ENCODE measurements at places on chromosomes 16 and 17.

DNA sequence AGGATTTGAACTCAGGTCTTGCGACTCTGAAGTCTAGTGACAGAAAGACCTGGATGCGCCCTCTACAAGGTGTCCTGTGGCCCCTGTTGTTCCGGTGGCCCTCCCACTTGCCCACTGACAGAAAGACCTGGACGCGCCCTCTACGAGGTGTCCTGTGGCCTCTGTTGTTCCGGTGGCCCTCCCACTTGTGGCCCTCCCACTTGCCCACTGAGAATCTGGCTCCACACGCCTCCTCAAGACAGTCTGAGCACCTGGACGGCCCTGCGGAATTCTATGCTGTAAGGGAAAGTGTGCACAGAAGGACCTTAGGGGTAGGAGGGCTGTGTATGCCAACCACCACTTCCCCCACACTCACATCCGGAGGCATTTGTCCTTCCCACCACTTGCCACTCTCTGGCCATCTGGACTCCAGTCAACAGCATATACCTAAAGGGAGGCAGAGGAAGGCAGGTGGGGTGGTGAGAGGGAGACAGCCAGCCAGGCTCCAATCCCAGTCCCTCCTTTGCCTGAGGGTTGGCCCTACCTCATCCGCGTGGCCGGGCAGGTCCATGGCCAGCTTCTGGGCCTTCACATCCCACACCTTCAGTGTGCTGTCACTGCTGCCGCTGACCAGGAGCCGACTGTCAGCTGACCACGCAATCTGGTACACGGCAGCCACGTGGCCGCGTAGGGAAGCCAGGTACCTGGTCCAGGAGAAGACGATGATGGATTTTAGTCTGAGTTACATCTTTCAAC is 9.1 kb downstream of the NLE1 start:
- no peak for DNase-seq

DNA sequence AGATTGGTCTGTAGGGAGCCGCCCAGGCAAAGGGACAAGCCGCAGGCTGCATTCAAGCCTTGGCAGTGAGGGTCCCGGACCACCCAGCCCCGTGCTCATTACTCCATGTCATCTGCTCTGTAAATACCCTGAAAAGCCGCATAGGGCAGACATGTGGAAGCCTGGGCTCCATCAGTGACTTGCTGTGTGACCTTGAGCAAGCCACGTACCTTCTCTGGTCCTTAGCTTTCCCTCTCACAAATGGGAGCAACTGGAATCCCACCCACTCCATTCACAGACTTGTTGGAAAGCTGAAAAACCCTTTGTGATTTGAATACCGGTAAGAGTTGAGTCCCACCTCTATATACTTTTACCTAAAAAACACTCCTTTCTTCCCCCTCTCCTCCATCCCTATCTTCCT is 11.9 kb downstream of the CAMKK1 start:
- DNase-seq: no peak

DNA sequence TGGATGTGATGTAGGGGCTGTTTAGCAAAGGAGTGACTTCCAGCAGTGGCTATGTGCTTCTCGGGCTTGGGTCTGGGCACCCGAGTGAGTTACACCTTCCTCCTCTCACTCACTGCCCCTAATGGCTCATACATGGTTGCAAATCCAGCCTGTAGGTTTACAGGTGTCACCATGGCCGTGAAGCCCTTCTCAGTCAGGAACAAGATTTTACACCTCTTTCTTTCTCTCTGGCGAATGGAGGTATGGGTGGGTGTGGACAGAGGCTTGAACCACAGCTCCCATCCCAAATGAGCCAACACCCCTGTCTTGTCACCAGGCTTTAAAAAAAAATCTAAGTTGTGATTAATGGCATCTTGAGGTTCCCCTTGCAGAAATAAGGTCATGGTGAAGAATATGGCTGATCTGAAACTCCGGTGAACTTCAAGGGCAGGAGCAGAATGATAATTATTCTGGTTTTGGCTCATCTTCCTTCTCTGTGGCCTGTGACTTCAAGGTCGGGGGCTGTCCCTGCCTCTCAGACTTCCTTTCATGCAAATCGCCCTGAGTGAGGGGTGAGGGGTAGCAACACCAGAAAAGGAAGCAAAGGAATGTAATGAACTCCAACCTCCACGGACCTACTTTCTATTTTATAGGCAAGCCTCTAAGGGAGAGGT is 331.2 kb downstream of the MAF start:
- no peak for DNase-seq

GRCh38 chr16:10828851-10829366 is 10.3 kb upstream of the TVP23A start:
- DNase-seq: no peak

GRCh38 chr17:44844390-44844830 is 3.3 kb upstream of the HIGD1B start:
- no peak for DNase-seq

DNA sequence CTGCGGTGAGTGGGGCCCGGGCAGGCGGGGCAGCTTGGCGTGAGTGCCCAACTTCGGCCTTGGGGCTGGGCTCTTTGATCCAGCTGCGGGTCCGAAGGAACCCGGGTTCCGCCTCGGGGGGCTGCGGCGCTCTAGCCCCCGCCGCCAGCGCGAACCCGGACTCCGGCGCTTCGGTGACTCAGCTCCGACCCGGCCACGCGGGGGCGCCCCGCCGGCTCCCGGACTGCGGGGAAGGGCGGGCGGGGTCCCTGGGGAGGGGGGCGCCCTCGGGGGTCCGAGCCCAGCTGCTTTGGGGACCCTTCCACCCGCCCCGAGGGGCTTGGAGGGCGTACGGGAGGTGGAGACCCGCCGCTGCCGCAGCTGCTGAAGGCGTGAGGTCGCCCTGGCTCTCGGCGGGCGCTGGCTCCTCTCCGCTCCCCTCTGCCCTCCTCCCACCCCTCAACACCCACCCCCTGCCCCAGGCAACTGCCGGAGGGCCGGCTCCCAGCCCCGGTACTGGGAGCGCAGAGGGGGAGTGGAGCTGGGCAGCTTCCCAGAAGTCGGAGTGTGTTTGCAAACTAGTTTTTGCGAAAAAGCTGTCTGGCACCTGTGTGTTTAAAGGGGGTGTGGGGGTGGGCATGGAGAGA is 516 bp downstream of the CPNE2 start:
- no peak for DNase-seq

GRCh38 chr16:80935691-80936090 is 71.0 kb downstream of the CMC2 start:
- no peak for DNase-seq

DNA sequence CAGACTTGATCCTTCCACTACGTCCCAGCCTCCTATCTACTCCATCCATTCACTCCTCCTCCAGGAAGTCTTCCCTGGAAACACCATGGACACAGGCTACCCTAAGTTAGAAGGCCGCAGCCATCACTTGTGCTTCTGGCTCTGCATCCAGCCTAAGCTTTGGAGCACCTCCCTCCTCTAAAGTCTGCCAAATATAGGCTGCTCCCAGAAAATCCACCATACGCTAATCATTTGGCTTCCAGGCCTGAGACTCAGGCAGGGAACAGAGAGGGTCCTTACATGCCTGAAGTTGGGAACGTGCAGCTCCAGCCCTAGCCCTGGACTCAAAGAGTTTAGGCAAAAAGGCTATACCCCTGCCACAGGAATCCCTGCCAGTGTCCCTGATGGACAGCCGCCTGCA is 6.7 kb downstream of the PCGF2 start:
- no peak for DNase-seq

DNA sequence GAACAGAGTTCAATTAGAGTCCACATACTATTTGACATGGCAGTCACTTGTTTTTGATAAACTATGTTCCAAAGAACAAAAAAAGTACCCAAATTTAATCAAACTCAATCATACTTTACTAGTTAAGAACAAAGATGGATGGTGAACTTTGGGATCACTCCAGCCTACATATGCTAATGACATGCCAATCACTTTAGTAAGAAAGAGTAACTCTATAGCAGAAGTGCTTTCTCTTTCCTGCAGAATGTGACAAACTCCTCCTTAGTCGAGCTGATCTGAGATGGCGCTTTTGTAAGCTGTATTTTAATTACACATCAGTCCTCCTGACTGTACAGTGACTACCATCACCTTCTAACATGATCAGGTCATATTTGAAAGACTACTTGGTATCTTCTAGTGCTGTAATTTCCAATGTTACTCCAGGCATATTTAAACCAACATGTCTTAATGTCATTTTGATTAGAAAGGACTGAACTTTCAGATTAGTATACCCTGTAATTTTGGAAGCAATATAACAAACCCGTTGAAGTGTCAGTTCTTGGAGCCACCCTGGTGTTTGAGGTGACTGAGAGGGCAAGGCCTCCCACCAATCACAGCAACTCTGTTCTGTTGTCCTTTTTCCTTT is 4.1 kb downstream of the NETO2 start:
- DNase-seq: no peak

DNA sequence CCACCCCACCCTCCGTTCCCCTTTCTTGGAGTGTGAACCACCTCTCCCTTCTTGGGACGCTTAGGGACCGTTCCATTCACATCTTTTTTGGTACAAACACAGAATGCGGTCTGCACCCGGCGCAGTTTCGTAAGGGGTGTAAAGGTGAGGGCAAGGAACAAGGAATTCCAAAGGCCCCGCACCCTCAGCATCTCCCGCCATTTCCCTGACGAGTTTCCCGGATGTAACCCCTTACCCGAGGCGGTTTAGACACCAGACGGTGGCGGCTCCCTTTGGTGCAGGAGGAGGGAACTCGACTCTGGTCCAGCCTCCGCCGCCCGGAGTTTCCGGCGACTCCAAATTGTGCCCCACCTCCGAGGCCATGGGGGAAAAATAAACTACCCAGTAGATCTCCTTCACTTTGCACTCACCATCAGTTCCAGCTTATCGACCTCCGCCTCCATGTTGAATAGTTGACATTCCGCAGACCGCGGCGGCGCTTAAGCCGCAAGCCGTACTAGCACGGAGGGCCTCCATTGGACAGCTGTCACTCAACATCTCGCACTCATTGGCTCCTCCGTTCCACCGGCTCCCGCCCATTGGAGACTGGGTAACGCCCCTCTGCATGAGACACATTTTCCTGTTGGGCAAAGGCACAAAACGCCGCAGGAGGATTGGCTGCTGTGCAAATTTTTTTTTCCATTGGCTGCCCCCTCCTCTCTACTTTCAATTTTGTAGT is at the start of gene SKA2:
Gene SKA2 (minus strand): TSS at position 466 of the 718 bp plus-strand sequence. CDS start 23 bp downstream, at position 443.
- DNase-seq: peak; percentile 99

DNA sequence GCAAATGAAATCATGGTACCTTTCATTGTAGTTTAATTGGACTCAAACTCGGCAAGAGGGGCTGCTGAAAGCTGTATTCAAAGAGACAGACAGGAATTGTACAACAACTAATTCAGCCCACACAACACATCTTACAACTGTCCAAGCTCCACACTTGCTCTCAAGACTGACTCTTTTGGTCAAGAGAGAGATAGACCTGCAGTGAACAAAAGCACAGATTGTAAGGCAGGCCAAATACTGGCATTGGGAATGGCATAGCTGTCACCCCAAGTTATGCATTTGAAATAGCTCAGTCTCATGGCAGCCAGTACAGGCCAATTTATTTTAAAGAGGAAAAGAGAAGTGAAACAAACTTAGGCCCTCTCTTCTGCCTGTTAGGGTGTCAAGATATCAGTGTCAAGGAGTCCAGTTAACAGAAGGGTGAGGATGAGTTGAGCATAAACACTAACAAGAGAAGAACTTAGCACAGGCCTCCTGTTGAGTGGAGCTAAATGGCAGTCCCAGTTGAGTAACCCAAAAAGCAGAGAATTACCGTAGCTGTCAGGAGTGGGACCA is 215.7 kb downstream of the IRX3 start:
- no peak for DNase-seq

DNA sequence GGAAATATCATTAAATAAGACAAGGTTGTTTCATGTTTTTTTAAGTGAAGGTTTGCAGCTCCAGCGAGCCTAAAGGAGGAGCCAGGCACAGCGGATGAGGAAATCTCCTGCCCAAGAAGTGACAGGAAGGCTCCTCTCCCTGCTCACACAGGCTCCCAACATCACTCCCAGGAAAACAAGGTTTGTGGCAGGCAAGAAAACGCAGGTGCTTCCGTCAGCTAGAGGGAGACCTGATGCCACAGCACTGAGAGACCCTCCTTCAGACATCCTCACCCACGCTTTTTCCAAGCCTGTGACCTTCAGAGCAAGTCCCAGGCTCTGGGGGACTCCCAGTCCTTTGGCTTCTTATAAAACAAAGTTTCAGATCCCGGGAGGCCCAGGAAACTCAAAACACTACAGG is 89.7 kb downstream of the ZNF423 start:
- DNase-seq: no peak

GRCh38 chr16:740764-741505 is at the start of gene CIAO3:
Gene CIAO3 (minus strand): TSS chr16:740997. CDS start chr16:740985, 12 bp downstream.
- peak; percentile 75 for DNase-seq

GRCh38 chr17:17757391-17757791 is 76.1 kb downstream of the RAI1 start:
- no peak for DNase-seq

DNA sequence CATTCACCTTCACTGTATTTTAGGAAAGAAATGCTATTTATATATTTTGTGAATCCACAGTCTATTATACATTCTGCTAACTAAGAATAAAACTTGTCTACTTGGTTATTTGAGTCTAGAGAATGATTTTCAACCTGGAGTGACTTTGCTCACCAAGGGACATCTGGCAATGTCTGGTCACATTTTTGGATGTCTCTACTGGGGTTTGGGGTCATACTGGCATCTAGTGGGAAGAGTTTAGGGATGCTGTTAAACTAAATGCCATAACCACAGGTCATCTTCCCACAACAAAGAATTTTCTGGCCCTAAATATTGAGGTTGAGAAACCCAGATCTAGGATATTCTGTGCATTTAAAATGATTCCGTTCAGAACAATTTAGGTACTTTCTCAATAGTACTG is 26.0 kb downstream of the KCNJ16 start:
- DNase-seq: no peak

- no peak for DNase-seq
These were observed 80.8 kb upstream of the HSBP1 start for GRCh38 chr16:83727018-83727417.

DNA sequence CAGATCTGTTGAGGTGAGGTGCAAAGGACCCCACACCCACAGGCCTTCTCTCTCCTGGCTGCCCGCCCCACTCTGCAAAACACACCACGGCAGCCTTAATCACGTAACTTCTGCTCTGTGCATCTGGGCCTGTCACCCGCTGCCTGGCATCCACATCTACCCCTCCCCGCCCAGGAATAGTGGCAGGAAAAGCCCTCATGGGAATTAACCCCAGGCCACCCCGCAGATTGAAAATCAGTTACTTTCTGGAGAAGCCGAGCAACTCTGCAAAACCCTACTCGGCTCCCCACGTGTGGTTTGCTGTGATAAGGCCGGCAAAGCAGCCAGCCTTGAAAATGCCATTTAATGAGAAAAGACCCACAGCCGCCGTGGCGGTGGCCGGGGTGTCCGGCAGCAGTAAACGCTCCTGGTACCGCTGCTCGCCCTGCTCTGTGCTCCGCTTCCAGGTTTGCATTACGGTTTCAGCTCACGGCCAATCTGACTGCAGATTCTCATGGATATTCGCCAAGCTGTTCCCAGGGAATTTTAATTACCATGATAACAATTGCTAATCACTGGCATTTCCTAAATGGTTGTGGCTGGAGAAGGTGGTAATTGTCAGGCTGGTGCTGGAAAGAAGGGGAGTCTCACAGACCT is 78.0 kb upstream of the DOC2B start:
- DNase-seq: no peak

GRCh38 chr17:18037486-18037885 is 1.5 kb downstream of the ATPAF2 start:
- no peak for DNase-seq

GRCh38 chr17:13024016-13024415 is 6.2 kb upstream of the ELAC2 start:
- DNase-seq: no peak

All from left renal pelvis (tissue), 4 donors.